Activated T-cell treated with anti-CD3 and anti-CD28 coated beads, Interleukin-2, amount 50 U/mL, for 24 hours (primary cell): ENCODE measurements at places on chromosomes 5 and 9.

- DNase-seq: no peak
These were observed 548.8 kb upstream of the CDH18 start for GRCh38 chr5:20536813-20537212.

GRCh38 chr5:41356786-41357185, 143.5 kb upstream of the C6 start:
- no peak for DNase-seq

GRCh38 chr9:37977851-37978480, 74.0 kb upstream of the SLC25A51 start:
- DNase-seq: no peak

- DNase-seq: no peak
These were observed 54.3 kb downstream of the CERT1 start for GRCh38 chr5:75457161-75457560.

GRCh38 chr9:4700091-4700490, 20.7 kb downstream of the CDC37L1 start:
- DNase-seq: no peak

DNA sequence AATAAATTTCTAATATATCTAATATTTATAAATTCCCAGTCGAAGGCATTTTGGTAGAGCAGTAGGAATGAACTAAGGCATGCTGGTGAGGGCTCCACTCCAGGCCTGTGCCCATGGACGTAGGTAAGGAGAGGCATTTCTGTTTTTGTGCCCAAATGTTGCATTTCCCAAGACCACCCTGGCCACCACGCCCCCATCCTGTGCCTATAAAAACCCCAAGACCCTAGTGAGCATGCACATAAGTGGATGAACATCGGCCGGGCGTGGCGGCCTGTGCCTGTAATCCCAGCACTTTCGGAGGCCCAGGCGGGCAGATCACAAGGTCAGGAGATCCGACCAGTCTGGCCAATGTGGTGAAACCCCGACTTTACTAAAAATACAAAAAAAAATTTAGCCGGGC, 10.1 kb upstream of the MTMR12 start:
- DNase-seq: no peak

- no peak for DNase-seq
These were observed 6.1 kb upstream of the NRG2 start for GRCh38 chr5:140049205-140049604.

DNA sequence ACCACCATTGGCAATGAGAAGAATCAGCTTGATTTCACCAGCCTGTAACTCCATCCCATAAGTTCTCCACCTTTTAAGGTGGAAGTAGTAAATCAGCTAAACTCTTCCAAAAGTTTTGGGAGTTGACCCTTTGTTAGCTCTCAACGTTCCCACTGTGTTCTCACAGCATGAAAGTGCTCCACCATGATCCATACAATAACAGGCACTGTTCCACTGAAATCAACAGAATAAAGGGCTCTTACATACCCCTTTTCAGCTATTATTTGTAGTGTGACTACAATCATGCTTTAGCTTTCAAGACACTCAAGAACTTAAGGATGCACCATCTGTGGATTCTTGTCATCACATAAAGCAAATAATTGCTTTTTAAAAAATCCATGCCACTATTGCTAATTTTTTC, 81.6 kb downstream of the PPP2R2B start:
- DNase-seq: no peak

DNA sequence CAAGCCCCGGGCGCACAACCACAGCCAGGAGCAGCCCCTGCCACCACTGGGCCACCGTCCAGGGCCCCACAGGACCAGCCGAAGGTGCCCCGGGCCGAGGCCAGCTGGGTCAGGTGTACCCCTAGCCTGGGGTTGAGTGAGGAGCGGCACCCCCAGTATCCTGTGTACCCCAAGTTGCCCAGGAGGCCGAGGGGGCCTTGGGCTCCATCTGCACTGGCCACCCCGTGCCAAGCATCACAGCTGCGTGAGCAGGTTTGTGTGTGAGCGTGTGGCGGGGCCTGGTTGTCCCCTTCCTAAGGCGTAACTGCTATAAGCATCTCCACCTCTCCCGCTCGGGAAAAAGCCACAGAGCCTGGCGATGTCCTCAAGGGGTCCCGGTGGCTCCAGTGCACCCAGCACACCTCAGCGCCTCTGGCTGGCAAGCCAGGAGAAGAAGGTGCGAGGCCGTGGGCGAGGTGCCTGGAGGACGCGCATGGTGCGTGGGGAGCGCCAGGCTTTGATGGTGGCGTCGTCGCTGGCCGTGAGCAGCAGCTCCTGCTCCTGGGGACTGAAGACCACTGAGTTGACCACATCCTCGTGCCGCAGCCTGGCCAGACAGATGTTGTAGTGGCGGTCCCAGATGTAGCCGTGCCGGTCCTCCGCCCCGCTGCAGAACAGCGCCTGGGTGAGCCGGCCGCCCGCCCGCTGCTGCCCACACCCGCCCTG, 3.9 kb downstream of the FBXW5 start:
- no peak for DNase-seq

GRCh38 chr9:77511525-77511924, 136.6 kb downstream of the GNA14 start:
- no peak for DNase-seq

DNA sequence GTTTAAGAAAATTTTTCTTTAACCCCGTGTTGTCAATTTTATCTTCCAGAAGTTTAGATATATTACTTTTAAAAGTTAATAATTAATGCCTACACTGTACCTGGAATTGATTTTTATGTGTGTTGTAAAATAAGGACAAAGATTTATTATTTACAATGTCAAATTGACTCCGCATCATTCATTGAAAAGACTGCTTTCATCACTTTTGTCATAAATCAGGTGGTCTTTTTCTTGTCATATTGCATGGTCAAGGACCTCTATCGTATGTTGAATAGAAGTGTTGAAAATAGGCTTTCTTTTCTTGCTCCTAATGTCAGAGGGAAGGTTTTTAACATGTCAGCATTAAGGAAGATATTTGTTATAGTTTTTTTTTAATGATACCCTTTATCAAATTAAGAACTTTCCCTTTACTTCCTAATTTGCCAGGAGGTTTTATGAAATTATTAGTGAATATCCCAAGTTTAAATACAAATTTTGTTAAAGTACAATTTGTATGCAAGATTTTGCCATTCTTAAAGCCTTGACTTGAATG, 92.6 kb downstream of the WDR70 start:
- no peak for DNase-seq

- DNase-seq: no peak
These were observed 11.3 kb downstream of the PDGFRB start for GRCh38 chr5:150144246-150144801.

- no peak for DNase-seq
These were observed 186.7 kb downstream of the DCP2 start for GRCh38 chr5:113163328-113163727.

GRCh38 chr9:2802494-2802921, 41.4 kb downstream of the PUM3 start:
- DNase-seq: no peak

- DNase-seq: no peak
These were observed 424.9 kb upstream of the IRX4 start for GRCh38 chr5:2307631-2308030.

DNA sequence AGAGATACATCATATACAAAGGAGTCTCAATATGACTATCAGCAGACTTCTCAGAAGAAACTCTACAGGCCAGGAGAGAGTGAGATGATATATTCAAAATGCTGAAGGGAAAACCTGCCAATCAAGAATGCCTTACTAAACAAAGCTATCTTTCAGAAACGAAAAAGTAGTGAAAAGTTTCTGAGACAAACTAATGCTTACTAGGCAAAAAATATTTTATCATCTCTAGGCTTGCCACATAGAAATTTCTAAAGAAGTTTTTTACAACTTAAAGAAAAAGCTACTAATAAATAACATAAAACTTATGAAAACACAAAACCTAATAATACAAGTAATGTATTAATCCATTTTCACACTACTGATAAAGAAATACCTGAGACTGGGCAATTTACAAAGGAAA, 59.9 kb upstream of the SPEF2 start:
- DNase-seq: no peak

DNA sequence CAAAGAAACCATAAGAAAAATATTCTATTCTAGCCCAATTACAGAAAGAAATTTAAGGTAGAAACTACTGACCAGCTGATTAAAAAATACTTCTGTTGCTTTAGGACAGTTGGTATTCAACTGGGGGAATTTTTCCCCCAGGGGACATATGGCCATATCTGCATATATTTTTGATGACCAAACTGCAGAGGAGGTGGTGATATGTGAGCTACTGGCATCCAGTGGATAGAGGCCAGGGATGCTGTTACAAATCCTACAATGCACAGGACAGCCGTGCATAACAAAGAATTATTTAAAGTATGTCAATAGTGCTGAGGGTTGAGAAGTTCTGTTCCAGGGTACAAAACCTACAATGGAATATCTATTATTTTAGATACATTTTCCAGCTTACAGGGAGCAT, 24.0 kb downstream of the ZFR start:
- DNase-seq: no peak

DNA sequence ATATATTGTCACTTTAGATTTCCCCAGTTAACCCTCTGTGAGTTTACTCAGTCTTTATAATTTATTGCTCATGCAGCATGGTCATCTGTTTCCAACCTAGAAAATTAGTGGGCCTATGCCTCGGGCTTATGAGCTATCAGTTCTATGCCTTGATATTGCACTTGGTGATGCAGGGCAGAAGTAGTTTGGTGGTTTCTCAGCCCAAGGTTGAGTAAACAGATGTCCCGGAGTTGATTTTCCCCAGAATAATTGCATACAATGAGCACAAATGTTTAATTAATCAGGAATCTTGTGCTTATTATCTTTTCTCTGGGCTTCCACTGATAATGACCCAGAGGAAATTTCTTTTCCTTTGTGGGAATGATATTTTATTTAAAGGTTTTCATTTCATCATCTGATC, 474.0 kb downstream of the CCDC171 start:
- no peak for DNase-seq

DNA sequence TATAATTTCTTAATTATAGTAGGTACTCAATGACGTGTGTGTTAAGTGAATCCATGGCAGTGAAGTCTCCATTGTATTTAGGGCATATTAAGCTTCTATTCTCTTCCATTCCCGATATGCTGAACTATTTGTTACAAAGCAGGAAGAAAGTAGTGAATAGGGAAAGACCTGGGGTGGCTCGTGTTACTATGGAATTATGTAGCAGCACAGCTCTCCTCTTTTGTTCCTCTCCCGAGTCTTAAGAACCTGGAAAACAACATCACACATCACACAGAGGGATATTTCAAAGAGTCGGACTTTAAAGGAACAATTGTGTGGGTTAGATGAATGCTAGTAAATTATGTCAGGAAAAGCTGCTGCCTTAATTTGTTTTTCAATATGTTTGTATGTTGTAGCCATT, 131.8 kb downstream of the PCSK5 start:
- DNase-seq: no peak

- DNase-seq: peak; percentile 69
These were observed 9.9 kb downstream of the PTCH1 start for GRCh38 chr9:95506678-95507463.

GRCh38 chr5:66582499-66583165, 13.6 kb upstream of the MAST4 start:
- no peak for DNase-seq

GRCh38 chr9:124040935-124041816, 29.6 kb downstream of the LHX2 start:
- DNase-seq: peak; percentile 71

- DNase-seq: no peak
These were observed 208.9 kb downstream of the ZNF608 start for GRCh38 chr5:124537522-124537921.

DNA sequence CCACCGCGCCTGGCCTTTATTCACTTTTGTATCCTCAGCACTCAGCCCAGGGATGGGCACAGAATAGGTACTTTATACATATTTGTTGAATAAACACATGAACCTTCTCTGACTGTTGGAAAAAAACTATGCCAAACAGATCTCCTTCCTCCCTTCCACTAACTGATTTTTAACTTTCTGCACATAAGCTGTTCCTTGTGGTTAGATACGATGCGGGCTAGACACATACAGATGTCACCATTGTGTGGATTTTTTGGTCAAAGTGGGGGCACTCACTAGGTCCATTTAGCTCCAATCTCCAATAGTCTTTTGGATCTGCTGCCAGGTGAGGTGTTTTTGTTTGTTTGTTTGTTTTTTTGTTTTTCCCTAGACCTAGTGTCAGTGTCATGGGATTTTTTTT, 5.1 kb downstream of the TEX48 start:
- DNase-seq: no peak

DNA sequence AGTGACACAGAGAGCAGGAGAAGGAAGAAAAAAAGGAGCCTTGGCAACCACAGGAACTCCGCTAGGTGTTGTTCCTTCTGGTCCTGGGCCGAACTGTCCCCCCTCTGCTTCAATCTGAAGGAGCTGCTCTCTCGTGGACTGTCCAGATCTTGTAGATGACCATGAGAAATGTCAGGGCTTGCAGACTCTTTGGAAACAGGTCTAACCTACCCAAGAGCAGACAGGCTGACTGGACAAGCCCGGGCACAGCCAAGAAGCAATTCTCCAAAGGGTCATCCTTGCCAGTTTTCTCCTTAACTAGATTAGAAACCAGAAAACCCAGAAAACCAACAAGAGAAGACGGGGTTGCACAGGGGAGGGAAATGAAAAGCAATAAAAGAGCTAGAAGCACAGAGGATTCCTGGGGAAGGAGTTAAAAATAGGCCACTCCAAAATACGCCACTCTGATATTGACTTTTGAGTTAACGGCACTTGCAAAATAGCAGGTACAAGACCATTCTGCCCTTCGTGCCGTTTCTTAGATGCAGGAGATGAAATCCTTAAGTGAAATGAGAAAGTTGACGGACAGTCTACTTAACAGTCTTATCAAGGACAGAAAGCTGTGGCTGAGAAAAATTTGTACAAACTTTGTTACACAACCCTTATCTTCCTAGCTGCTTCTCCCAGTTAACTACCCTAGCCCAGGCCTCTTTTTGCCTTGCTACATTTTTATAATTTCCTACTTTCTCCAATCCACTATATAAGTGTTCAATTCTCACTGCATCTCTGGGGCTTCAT, 5.8 kb downstream of the GCNT4 start:
- DNase-seq: no peak

DNA sequence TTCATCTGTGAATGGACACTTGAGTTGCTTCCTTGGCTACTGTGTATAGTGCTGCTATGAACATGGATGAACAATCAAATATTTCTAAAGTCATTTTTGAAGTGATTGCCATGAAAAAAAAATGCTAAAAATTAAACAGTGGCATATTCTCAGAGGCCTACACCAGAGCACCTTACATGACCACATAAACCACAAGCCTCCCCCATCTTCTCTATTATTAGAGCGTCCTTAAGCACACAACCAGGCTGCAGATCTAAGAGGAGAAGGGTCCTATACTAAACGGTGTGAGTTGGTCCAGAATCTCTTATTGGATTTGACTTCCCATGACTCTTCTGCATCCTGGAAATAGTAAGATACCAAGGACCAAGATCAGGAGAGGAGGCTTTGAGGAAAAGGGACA, 34.3 kb downstream of the PCA3 start:
- no peak for DNase-seq
